ENCODE measurements at places on chromosomes 5 and 9.

- DNase-seq = no peak
Measured at GRCh38 chr5:6740586-6741150, 27.4 kb downstream of the TENT4A start.

GRCh38 chr9:21558615-21559401, 76.7 kb upstream of the IFNE start:
- DNase-seq = no peak

DNA sequence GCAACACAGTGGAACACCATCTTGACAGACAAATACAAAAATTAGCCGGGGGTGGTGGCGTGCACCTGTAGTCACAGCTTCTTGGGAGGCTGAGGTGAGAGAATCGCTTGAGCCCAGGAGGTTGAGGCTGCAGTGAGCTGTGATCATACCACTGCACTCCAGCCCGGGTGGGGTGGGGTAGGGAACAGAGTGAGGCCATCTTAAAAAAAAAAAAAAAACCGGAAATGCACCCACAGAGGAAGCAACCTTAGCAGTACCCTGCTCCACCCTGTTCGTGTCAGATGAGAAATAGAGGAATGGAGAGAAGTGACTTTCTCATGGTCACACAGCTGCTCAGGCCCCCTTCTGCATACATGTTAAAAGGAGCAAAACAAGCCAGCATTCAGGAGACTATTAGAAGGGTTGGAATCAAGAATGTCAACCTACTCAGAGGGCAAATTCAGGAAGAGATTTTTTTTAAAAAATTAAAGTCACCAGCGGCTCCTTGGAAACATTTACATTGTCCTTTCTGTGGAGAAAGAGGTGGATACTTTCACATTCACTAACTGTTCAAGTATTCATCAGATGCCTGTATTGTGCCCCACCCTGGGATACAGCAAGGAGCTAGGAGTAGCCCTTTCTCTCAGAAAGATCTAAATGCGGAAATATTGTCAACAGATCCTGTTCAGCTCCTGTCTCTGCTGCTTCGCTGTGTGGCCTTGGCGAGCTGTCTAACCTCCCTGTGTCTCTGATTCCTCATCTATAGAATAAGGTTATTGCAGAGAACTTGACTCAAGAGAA, 41.0 kb downstream of the CYFIP2 start:
- no peak for DNase-seq

DNA sequence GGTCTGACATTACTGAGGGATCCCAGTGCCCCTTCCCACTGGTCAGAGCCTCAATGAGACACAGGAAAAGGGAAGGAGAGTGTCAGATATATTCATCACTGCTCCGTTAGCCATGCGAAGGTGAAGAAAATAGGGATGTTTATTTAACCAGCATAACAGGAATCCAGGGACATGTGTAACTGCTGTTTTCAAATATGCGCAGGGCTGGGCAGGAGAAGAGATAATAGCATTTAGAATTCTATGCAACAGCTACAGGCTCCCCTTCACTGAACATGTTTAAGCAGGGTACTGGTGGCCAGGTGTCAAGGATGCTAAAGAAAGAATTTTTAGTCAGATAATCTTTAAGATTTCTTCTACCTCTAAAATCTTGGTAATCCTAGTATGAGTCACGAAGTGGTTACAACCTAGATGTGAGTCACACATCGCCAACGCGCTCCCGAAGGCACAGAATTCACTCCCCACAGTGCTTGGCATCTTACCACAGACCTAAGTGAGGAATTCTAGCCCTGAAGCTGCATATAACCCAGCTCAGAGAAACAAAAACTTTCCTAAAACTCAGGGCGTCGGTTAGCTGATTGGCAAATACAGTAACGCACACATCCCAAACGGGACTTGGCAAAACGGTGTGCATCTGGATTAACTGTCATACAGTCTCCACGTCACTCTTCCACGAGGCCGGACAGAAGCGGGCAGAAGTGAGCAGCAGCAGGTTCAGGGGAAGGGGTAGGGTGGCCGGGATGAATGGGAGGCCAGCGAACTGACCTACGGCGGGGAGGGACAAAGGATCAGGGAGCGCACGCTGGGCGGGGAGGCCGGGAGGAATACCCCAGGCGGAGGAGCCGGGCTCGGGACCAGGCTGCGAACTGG, 1.1 kb downstream of the CTNNAL1 start:
- DNase-seq = peak; percentile 88

GRCh38 chr5:67426961-67427849, 230.6 kb upstream of the CD180 start:
- no peak for DNase-seq

DNA sequence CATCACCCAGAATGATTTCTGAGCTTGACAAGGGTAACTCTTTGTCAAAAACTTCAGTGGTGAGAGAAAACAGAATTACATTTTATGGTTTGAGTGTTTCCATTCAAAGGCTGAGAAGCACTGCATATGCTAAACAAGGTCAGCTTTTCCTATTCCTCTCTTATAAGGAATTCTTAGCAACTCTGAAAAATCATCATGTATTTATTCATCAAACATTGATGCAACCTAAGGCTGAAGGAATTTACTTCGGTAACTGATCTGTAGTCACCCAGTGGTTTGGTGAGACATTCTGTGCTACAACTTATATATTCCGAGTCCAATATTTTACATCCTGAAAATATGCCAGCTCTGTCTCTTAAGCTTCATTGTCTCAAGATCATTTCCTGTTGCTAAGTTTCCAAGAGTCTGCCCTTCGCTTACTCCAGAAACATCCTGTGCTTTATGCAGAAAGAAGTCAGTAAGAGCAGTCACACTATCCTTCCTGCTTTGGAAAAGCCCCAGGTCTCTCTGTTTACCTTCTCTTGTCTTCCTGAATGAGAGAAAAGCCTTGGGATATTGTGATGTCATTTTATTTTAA, 176.6 kb upstream of the TBCA start:
- DNase-seq = no peak

DNA sequence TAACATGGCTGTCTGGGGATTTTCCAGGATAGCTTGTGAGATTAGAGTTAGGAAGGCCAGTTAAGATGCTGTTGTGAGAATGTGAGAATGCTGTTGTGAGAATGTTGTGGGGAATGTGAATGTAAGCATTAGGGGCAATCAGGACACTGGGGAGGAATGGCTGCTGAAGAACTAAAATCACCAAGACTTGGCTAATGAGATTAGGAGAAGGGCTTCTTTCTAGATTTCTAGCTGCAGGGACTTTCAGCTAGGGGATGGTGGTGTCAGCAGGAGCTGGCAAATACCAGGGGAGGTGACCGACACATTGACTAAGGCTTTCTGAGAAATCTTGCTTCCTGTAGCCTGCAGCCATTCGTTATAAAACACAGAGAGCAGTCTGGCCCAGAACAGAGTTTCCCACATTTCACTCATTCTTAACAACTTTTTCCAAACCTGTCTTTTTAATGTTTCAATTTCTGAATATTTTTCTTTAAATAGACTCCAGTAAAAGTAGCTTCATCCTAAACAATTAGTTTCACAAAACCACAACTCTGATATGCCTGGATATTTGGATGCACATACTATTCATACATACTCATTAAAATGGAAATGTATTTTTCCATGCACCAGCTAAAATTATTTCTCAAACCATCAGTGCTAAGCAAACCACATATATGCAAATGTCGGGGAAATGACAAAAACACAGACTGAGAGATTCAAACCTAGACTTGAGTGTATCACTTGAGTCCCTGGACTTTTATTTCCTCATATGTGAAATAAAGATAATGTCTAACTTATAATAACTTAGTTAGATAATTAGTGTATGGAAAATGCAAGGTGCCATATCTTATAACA, 89.3 kb upstream of the TNC start:
- no peak for DNase-seq

- DNase-seq = no peak
Measured at GRCh38 chr5:32029261-32029660, 144.9 kb downstream of the GOLPH3 start.

GRCh38 chr5:123151227-123151909, 62.3 kb downstream of the PRDM6 start:
- DNase-seq = no peak

GRCh38 chr9:82363198-82363597, 374.6 kb downstream of the SPATA31D1 start:
- no peak for DNase-seq

DNA sequence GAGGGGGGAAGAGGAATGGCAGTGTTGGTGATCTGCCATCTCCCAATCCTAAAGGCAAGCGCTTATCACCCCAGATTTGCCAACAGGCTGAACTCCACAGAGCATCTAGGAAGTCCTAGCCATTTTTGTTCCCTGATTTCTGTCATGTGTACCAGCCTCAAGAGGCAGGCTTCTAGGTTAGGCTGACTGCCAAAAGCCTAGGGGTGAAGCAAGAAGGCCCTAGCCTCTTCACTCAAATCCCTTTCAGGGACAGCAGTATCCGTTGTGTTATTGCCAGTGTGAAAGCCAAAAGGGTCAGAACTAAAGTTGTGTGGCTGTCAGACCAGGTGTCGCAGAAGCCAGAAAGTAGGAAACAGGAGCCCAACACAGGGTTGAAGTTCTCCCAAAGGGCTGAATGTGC, 14.7 kb downstream of the IGIP start:
- DNase-seq = no peak

GRCh38 chr9:70553707-70554673, 139.5 kb upstream of the KLF9 start:
- DNase-seq = no peak

GRCh38 chr5:145462525-145462924, 372.6 kb downstream of the PRELID2 start:
- no peak for DNase-seq

DNA sequence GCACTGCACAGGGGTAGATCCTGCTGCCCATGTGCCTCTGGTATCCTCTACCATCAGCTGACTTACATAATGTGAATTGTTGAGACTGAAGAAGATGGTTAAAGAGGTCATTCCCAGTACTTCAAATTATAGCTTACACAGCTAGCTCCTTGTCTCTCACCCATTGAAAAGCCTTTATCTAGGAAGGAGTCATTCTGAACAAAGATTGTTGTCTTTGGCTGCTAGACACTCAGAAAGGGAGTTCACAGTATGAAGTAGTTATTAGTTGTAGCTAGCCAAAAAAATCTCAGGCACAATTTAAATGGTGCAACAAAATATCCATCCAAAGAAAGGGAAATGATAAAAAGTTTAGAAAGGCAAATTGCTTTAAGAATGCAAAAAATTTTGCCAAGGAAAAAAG, 102.0 kb upstream of the NREP start:
- DNase-seq = no peak

GRCh38 chr5:1805326-1805725, 4.1 kb downstream of the NDUFS6 start:
- no peak for DNase-seq

DNA sequence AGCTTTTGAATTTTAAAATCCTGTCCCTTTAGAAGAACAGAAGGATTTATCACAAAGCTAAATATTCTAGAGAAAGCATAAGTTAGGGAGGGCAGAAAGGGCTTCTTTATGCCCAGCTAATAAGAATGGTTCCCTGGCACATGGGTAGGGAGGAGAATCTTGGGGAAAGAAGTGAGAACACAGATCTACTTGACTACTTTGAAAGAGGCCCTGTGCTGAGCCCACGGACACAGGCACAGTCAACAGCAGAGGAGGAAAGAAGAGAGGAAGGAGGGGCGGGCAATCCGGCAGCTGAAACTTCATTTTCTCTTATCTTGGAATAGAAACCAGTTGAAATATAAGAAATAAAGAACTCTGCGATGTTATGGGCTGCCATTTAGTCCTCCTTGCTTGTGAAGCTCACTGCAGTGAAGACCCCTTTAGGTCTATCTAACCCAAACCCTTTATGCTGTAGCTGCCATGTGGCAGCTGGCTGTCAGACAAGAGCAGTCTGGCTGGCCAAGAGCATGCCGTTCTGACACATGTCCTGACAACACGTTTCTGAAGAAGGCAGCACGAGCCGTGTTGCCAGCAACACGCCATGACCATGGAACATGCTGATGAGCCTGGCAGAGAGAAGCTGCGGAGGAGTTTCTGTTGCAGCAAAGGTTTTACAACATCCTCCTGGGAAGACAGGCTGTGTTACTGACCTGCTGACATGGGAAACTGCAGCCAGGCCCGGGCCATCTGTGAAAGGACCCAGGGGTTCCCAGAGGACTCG, 34.2 kb downstream of the ABLIM3 start:
- no peak for DNase-seq

DNA sequence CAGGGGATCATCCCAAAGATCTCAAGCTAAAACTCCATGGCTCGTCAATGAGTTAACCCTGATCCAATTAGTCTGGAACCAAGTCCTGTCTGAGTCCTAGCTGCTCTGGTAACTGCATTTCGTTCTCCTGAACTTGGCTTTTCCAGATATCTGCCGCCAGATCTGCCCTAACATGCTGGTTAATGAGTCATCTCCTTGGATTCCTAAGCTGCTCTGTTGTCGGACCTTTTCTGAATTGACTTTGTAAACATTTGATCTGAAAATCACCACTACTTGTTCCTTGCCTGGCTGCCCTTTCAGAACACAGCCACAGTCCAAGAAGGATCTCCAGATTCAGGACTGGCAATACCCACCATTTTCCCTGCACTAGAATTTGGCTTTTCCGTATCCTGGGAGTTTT, 473.0 kb downstream of the ZSWIM6 start:
- DNase-seq = peak; percentile 79

DNA sequence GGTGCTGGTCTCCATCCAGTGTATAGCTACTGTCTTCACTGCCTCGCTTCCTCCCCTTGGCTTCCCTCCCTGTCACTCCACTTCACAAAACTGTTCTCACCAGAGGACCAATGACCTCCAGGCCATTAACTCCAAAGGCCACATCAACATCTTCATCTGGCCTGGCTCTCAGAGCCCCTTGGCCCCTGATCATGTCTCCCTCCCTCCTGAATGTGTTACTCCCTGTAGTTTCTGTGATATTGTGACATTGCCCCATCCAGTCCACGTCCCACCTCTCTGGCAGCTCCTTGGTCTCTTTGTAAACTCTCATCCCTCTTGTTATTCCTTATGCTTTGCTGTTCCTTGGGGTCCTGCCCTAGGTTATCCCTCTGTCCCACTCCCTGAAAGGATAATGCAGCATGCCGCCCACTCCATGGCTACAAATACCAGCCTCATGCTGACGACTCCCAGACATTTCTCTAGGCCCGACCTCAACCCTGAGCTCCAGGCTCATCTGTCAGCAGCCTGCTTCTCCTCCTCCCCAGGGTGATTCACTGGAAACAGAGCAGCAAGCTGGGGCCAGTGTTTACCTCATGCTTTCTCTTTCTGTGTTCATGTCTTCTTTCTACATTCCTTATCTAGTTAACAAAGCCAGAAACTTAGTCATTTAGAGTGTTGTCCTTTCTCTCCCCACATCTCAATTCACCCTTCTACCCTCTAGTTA, 312.2 kb downstream of the SPOCK1 start:
- no peak for DNase-seq

DNA sequence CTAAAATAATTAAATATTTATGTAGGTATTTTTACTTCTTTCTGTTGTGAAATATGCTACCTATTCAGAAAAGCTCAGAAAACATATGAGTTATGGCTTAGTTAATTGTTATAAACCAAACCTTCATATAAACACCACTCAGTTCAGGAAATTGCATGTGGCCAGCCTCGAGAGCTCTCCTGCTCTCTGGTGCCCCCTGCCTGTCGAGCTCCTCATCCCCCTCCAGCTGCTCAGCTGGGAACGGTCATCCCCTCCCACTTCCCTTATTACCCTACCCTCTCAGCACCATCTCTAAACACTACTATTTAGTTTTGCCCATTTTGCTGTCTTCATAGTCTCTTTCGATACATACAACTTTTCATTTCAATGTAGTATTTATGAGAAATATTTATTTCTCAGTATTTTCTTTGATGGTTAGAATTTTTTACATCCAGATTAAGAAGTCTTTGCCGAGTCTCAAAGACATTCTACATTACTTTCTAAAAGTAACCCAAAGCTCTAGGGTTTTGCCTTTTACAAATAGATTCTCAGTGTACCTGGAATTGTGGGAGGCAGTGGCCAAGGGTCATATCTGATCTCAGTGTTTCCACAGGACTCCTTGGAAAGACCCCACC, 51.2 kb upstream of the SEMA4D start:
- peak; percentile 8 for DNase-seq
